ENCODE measurements at places on chromosomes 6 and 20.

- no peak for DNase-seq
Observed at GRCh38 chr6:43623880-43624785, 4.9 kb downstream of the GTPBP2 start.

DNA sequence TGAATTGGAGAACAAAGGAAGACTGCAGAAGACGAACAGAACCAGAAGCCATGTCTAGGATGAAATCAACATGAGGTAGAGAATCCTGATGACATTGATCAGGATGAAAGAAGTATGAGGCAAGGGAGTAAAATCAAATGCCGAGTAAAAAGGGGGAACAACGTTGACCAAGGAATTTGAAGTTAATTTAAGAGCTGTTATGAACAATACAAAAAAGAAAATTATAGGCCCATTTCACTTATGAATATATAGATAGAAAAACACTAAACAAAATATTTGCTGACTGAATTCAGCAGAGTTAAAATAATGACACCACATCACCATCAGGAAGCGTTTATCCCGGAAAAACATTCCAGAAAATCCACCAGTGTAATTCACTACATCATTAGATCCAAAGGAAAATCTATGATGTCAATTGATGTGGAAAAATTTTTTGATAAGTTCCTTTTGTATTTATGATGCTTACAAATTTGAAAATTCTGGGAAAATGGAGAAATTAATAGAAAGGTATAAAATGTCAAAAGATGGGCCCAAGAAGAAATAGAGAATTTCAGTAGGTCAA, 8.1 kb upstream of the CCN5 start:
- DNase-seq: no peak

DNA sequence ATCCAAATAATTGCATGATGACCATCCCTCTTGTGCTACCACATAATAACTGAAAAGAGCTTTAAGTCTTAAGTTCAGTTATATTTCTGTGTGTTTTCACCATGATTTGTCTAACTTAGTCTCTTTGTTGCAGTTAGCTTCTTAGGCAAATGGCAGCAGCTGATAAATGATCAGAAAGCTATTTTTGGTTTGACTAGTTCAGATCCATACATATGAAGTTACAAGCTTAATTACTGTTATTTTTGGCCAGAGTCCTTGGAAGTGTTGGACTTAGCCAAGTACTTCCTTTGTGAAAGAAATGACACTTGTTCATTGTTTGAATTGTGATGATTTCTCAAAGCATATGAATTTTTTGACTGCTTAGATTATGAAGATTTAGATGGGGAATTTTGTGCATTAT, 54.2 kb downstream of the HIVEP1 start:
- DNase-seq: peak; percentile 57

- DNase-seq: peak; percentile 88
Observed at GRCh38 chr6:113690281-113691259, 166.6 kb upstream of the MARCKS start.

- DNase-seq: peak; percentile 50
Observed at GRCh38 chr6:113859349-113860180, 2.4 kb downstream of the MARCKS start.

GRCh38 chr6:1526398-1527072, 83.2 kb upstream of the FOXC1 start:
- DNase-seq: no peak

- peak; percentile 88 for DNase-seq
Observed at GRCh38 chr6:30814146-30815040, 69.9 kb upstream of the DDR1 start.

DNA sequence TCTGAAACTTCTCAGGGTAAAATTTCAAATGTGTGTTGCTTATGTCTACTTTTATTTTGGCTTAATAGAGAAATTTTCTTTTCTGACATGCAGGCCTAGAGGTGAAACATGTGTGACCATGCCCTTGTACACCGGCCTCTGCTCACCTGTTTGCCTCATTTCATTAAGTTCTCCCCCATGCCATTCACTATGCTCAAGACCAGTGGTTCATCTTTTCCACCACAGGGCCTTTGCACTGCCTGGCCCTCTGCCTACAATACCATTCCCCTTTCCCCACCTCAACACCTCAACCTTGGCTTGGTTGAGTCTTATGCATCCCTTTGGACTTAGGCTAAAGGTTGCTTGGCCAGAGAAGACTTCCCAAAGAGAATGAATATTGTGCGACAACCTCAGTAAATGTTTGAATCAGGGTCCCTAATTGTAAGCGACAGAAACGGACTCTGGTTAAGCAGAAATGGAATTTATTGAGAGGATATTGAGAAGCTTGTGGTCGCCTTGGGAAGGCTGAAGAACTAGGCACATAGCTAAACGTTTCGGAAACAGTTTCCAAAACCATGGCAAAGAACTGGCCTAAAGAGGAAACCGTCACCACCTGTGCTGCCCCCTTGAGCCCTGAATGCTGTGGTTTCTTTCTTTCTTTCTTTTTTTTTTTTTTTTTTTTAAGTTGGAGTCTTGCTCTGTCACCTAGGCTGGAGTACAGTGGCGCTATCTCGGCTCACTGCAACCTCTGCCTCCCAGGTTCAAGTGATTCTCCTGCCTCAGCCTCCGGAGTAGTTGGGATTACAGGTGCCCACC, 152.2 kb downstream of the SOX4 start:
- no peak for DNase-seq

DNA sequence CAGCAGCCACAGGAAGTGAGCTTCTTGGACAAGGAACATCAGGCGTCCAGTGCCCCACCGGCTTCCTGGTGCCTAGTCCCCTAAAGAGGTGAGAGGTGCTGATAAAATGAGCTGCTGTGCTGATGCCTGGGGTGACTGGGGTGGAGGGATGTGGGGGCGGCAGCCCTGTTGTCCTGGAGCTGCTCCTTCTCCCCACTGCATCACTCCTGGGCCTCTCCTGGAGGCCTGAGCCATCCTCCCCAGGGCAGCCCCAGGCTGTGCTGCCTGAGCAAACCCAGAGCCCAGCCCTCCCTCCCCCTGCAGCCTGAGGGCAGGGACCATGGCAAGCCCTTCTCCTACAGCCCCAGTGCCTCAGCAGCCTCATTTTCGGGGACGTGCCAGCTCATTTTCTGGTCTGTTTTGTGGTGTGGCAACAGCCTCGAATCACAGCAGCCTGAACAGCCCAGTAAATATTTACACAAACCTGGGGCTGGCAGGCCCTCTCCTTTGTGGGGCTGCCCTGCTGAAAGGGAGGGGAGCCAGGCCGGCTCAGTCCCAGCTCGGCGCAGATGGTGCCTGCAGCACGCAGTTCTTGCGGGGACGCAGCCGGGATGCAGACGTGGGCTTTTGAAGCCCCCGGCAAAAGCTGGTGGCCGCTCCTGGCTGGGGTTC, 259.9 kb downstream of the DLL1 start:
- no peak for DNase-seq

GRCh38 chr6:40417031-40417430, 170.1 kb downstream of the LRFN2 start:
- DNase-seq: no peak

- peak; percentile 33 for DNase-seq
Observed at GRCh38 chr6:145332011-145332410, 403.3 kb downstream of the EPM2A start.

Data from MCF 10A (cell line).